ENCODE measurements at places on chromosomes 6 and 20. TPM values are rescaled to one million over a fixed set of nuclear protein-coding genes. Genes with fewer than 3 reads are reported as not detected.

- no peak for DNase-seq
Observed at GRCh38 chr20:12936020-12936419, 72.8 kb upstream of the SPTLC3 start.

GRCh38 chr6:106281088-106281487, 44.5 kb downstream of the ATG5 start:
- no peak for DNase-seq

GRCh38 chr6:53615633-53616449, 49.7 kb downstream of the KLHL31 start:
- DNase-seq = peak; percentile 30

DNA sequence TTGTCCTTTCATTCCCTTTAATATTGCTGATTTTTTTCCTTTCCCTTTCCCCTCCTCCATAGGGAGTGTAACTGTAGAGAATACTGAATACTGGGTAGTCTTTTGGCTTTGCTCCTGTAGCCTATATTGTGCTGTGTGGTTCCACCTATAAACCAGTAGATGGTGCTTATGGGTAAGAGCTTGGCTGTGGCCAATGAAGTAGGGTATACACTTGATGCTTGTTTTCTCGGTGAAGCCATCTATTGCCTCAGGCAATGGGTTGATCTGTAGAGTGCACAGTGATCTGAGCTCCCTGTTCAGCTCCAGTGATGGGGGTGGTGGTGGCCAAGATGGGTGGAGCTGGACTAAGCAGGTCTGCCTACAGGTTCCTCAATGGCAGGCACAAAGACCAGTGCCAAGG, 203.3 kb upstream of the IMPG1 start:
- DNase-seq = no peak

DNA sequence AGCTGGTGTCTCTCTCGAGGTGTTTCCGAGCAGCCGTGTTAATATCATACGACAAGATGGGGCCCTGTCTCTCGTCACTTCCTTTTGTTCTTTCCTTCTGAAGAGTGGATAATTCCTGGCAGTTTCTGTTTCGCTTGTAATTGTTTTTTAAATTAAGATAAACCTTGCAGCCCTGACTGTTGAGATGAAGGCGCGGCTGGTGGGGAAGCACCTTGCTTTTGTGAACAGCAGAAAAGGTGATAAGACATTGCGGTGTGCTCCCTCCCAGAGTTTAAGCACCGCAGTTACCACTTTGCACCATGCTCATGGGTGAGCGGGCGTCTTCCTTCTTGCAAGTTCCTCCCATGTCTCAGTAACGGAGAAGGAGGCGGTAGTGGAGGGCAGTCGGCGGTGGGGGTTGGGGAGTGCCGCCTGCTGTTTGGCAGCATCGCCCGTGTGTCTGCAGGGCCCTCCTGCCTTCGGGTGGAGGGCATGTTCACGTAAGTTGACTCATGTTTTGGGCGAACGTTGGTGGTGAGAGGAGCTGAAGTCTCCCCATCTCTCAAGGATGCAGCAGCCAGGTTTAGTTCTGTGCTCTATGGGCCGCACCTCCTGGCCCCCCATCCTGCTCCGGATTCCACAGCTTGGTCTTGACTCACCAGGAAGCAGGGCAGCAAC, 345.9 kb downstream of the TAF4 start:
- no peak for DNase-seq

DNA sequence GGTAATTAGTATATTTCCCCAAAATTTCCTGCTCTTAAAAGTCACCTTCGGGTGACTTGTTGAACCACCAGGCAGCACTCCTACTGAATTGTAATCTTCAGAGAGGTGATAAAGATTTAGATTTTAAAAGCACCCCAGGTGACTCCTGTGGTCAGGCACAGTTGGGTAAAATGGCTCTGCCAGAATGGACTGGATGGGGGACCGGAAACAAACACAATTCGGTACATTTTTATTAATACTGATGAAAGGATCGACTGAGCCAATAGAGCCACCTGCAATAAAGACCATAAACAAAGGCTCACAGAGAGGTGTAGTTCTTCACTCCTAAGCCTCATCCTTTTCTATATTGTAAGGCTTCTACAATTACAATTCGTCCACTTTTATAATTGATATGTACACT, 19.6 kb upstream of the FAM83C start:
- no peak for DNase-seq

DNA sequence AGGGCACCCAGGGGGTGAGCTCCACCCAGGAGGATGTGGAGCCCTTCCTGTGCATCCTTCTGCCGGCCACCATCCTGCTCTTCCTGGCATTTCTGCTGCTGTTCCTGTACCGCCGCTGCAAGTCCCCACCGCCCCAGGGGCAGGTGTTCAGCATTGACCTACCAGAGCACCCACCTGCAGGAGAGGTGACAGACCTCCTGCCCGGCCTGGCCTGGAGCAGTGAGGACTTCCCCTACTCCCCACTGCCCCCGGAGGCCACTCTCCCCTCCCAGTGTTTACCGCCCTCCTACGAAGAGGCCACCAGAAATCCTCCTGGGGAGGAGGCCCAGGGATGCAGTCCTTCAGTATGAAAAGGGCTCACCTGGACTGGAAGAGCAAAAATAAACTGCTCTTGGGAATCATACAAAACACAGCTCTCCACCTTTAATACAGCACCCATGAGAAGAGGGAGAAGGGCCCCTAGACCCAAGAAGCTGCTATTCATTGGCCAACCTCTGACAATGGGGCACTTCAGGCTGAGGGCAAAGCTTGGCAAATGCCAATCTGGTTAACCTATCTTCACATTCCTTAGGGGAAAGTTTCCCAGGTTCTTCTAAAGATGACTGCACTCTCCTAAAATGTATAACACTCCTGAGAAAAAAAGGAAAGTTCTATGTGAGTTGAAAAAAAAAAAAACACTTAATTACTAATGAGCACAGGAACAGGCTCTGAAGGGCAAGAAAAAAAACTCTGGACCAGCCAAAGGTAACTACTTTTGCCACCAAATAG, 5.0 kb downstream of the SMIM28 start:
- no peak for DNase-seq

- no peak for DNase-seq
Observed at GRCh38 chr6:167151648-167152047, 6.1 kb downstream of the GPR31 start.

DNA sequence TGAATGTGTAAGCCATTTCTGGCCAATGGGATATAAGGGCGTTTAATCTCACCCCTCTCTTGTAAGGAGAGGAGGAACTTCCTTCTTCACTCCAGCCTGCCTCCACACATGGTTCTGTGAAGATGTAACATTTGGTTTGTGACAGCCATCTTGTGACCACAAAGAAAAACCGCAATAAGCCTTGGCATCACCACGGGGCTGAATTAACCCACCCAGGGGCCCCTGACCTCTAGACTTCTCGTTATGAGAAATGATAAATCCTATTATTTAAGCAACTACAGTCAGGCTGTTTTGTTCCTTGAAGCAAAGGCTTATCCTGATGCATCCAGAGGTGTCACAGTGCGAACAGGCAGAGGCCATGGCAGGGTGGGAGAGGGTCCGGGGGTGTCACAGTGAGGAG, 139.7 kb downstream of the CDC5L start:
- DNase-seq = no peak

Gene GPLD1
- not detected for total RNA-seq

DNA sequence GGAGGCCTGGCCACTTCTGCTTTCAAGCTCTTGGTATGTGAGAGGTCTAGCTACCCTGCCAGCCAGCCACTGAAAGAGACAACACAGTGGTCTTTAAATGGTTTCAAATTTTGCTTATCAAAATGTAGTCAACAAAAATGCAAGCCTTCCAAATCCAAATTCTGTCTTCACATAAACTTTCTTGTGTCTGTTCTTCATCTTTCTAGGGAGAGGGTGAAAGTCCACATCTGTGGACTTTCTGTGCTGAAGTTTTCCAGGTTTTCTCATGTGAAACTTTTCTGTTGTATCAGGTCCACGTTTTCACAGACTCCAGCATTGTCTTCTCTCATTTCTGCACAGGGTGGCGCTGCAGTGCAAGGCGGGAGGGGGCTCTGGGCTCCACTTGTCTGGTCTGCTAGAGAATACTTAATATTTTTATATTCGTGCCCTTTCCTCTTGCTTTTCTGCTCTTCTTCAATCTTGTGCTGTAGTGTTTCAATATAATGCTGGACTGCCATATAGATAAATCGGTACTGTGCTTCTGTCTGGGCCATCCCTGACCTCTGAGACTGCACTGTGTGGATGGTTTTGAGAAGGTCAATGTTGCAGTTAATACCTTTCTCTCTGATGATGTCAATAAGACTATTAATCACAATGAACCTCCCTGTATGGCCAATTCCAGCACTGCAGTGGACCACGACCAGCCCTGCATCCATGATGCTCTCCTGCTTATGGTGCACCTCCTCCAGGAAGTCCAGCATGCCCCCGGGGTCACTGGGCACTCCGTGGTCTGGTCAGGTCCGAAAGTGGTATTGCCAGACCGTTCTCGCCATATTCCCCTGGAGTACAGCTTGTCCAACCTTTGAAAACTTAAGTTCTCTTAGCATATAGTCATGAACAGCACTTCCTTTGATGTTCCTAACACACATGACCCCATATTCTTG, 161.6 kb upstream of the TNFAIP3 start:
- DNase-seq = peak; percentile 45

GRCh38 chr6:3538536-3538935, 81.7 kb upstream of the SLC22A23 start:
- no peak for DNase-seq

Gene RNF217
- total RNA-seq = 10.6 TPM

Measured in MG63 (cell line).